ENCODE measurements at places on chromosomes 12 and 14. TPM values are rescaled to one million over a fixed set of nuclear protein-coding genes. Genes with fewer than 3 reads are reported as not detected.
A peak's percentile ranks its signal among the peaks of the same experiment; 100 is the strongest.

CEBPE gene
- not detected for total RNA-seq

PTPRR gene
- total RNA-seq = 1.9 TPM

NXPH4 gene
- 10.6 TPM for total RNA-seq

KRT79 gene
- total RNA-seq = not detected

MYF5 gene
- not detected for total RNA-seq

LRRC43 gene
- total RNA-seq = not detected

DNA sequence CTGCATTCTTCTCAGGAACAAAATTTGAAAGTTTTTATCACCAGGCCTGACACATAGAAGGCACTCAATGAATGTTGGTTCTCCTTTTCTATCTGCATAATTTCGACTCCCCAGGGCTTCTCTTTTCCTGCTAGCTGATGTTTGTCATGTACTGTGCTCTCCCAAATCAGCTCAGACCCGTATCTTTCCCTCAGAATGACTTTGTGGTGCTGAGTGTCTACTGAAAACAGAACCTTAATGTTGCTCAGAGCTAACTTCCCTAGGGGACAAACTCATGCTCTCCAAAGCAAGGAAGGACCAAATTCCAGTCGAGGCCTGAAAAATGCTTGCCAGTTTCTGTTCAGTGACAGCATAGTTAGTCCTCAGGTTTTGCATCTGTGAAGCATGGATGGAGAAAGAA is 1.9 kb downstream of the ARHGDIB start:
- no peak for DNase-seq

GRCh38 chr12:24728366-24728765 is 220.5 kb downstream of the BCAT1 start:
- peak; percentile 42 for DNase-seq

DNA sequence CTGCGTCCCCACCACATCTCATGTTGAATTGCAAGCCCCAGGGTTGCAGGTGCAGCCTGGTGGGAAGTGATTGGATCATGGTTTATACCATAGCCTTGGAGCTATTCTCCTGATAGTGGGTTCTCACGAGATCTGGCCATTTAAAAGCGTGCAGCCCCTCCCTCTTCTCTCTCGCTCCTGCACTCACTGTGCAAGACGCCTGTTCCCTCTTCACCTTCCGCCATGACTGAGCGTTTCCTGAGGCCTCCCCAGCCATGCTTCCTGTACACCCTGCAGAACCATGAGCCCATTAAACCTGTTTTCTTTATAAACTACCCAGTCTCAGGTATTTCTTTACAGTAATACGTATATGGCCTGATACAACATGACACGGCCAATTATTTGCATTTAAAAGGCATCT is 146.6 kb downstream of the RIMBP2 start:
- no peak for DNase-seq

GRCh38 chr14:91956616-91957015 is 9.1 kb upstream of the FBLN5 start:
- DNase-seq = peak; percentile 16

GRCh38 chr12:57479043-57479375 is 657 bp downstream of the ARHGAP9 start:
- no peak for DNase-seq

GRCh38 chr14:73258845-73259611 is 21.7 kb downstream of the PAPLN start:
- DNase-seq = no peak

- DNase-seq = no peak
These were observed 3.5 kb downstream of the LMO3 start for GRCh38 chr12:16602412-16602811.

GRCh38 chr12:68794653-68795251 is 13.2 kb upstream of the MDM2 start:
- no peak for DNase-seq

GRCh38 chr12:88172844-88173407 is 30.8 kb downstream of the TMTC3 start:
- DNase-seq = no peak

GRCh38 chr12:98332642-98333041 is 182.7 kb upstream of the TMPO start:
- DNase-seq = no peak

DNA sequence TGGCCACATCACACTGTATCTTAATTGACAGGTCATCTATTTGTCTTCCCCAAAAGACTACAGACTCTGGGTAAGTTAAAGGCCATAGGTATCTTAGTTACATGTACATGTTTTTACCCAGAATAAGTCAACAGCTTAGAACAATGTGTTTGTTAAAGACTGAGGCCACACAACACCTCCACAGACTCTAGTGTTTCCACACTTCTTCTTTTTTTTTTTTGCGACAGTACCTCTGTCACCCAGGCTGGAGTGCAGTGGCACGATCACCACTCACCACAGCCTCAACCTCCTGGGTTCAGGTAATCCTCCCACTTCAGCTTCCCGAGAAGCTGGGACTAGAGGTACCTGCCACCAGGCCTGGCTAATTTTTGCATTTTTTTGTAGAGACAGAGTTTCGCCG is 1.3 kb downstream of the GPN3 start:
- DNase-seq = no peak
